ENCODE measurements at places on chromosomes 3 and 15.

DNA sequence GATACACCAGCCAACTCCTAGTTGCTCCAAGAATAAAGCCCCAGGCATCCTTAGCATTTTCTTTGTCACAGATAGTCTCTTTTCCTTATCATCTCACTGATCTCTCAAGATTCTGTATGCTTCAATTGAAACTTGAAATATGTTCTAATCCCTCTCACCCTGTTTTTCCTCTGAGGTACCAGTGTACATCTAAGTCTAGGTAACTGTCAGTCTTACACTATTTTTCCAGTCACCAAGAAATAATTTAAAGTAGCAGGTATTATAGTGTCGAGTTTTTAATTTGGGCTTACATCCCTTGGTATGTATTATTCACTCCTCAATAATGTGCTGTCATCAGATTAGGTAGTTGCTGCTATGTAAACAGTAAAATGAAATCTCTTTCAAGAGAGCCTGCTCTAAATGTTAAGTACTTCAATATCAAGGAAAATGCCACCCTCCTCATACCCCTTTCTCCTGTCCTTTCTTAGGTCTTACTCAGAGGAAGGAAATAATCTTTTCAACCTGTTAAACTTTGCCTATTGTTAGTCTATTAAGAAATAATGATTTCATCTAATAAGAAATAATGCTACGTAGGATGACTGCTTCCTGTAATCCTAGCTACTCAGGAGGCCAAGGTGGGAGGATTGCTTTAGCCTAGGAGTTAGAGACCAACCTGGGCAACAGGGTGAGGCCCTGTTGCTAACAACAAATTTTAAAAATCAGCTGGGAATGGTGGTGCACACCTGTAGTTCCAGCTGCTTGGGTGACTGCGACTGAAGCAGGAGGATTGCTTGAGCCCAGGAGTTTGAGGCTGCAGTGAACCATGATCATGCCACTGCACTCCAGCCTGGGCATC is 39.8 kb downstream of the TSC22D2 start:
- DNase-seq = no peak

DNA sequence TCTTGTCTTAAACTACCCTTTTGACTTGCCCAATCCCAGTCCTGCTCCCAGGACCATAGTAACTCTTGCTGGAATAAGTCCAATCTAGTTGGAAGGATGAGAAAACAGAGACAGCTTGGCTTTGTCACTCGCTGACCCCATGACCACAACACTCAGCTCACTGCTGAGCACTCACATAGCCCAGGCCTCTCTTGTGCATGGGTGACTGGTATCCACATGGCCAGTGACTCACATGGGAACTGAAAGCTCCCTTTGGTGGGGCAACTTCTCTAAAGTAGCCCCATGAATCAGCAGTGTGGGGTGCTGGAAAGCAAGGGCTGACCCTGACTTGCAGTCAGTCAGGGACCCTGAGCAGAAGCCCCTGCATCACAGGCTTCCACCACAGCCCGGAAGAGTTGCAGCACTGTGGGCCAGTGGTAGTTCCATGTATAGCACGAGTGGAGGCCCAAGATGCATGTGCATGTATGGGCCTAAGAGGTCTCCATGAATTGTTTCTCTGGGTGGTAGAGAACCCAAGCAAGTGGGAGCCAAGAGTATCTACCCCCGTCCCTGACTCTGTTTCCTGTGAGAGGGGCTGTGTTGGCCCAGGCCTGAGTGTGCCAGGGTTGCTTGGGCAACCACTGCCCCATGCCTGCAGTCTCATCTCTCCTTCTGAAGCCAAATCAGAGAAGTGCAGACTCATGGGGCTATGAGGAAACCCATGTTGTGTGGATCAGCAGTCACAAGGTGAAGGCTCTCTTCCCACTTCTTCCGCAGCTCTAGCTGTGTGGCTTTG is 62.1 kb upstream of the XCR1 start:
- DNase-seq = no peak

- DNase-seq = no peak
Observed at GRCh38 chr3:14531856-14532395, 8.2 kb downstream of the GRIP2 start.

DNA sequence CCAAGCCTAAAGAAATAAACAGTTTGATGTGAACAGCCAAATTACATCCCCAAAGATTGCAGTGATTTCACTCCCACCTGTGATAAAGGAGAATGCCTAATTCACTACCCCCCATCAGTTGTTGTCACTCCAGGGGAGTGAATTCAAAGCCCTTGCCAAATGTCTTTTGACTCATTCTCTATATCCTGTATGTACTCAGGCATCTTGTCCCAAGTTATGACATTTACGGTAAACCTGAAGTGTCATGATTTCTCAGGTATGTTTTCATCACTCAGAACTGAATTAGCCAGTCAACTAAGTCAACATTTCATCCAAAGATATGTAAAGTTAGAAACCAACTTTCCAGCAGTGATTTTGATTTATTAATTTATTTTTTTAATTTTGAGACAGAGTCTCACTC is 22.0 kb upstream of the HERC1 start:
- DNase-seq = no peak

- no peak for DNase-seq
Observed at GRCh38 chr3:139718415-139718814, 40.6 kb upstream of the NMNAT3 start.

DNA sequence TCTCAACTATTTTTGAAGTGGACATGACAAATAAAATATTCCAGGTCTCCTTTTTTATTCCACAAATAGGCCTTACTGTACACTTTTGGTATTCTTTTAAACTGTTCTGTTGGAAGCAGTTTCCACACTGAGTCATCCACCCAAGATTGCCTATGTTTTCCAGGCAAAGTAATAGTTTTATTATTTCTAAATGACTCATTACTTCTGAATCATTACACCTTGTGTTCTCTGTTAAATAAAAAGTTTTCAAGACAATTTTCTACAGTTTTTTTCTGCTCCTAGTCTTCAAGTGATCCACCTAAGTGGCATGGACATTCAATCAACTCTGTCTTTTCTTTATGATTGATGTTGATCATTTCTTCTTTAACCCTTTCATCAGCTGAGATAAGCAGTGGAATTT is 26.5 kb downstream of the PPP2R3A start:
- DNase-seq = no peak

DNA sequence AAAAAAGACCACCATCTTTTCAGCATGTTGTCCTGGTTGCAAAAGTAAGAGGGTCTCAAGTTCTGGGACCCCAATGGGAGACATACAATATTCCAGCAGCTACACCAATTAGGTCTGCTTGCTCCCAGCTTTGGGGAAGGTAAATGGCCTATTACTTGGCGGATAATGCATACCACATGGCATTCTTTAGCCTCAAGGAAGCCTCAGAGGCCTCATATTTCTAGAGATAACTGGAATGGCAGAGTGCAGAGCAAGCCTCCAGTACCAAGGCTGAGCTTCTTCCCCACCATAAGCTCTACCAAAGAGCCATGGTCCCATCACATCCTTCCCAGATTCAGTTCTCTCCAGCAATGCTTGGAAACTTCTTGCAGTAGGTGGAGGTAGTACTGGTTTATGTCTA is 493.8 kb downstream of the SHQ1 start:
- no peak for DNase-seq

DNA sequence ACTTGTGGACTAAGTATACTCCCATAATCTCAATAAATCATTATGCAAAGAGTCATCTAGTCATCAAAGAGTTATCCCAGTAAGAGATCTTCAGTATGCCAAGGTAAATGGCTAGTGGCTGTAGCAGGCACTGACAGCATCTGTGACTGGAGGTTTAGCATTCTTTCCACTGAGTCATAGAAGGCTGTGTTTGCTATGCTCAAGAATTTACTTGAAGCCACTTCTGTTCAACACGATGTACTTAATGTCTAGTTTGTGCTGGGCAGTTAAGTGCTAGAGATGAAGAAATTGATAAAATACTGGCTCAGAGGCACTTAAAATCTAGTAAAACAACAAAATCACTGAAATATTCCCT is 13.0 kb downstream of the ZBED2 start:
- no peak for DNase-seq

DNA sequence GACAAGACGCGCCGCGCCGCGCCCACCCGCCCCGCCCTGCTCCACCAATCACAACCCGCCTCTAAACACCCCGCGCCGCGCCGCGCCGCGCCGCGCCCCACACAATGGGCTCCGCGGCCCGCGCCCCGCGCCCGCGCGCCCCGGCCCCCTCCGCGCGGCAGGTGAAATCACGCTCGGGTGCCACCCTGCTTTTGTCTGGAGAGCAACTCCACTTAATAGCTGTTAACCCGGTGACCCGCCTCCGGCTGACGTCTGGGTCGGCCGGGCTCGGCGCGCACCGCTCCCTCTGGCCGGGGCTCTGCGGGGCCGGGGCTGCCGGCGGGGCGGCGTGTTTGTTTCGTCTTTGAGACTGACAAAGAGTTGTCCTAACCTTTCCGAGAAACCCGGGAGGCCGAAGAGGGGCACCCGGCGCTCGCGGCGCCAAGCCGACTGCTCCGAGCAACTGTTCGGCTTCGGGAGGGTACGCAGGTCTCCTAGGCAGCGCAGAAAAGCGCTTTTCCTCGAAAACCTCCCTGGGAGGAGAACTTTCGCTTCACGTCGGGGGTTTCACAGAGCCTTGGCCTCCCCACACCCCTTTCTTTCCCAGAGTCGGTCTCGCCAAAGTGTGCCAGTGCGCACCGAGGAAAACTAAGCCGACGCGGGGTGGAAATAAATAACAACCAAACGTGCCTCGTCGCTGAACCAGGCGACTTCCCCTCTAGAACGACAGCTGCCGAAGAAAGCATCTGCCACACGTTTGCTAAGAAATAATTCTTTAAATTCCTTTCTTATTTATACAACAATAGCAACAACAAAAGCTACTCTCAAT is 518.4 kb downstream of the FOXP1 start:
- no peak for DNase-seq

DNA sequence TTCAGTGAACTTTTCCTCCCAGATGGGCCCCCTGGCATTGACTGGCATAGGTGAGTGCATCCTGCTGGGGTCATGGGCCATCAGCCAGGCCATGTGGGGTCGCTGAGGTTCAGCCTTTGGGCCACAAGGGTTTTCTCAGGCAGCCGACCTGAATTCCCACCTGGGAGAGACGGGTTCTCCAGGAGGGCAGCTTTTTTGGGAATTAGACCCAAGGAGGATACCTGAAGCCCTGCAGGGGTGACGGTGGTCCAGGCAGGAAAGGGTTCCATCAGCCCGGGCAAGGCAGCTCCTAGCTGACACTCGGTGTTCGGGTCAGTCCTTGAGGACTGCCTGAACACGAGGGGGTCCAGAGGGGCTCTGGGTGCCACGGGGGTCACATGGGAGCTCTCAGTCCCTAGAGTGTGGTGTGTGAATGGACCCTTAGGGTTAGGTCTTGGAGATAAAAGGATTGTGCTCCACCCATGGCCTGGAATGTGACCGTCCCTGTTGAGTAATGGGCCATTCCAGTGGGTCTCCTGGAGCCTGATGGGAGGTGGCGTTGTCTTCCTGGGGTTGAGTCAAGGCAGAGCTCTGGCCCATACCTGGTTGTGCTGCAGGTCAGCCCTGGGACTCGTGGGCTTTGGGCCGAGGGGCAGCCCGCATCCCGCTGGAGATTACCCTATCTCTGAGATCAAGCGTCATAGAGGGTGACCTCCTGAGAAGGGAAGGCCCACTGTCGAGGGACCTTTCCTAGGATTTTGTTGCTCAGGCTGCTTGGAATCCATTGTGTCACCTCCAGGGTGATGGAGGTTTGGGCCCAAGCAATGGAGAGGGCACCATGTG is 192.8 kb downstream of the UBE3A start:
- no peak for DNase-seq

GRCh38 chr3:12796171-12797123 is at the start of gene CAND2:
Gene CAND2 (plus strand): TSS chr3:12796680. CDS start chr3:12796721, 41 bp downstream.
- DNase-seq = peak; percentile 37

DNA sequence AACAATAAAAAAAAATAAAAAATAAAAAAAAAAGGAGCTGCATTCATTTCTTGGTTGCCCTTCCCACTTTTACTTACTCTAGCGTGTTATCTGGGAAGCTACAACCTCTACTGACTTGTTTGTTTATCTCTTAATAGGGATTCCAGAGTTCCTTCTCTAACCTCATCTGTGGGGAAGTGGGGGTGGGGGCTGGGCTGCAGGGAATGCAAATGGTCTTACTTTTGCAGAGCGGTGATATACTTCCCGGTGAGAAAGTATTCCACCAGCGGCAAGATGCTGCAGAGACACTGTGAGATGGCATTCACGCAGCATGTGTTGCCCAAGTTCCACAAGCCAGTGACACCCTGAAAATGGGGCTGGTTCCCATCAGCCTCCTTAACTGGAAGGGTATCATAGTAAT is 2.1 kb downstream of the USP50 start:
- DNase-seq = no peak

DNA sequence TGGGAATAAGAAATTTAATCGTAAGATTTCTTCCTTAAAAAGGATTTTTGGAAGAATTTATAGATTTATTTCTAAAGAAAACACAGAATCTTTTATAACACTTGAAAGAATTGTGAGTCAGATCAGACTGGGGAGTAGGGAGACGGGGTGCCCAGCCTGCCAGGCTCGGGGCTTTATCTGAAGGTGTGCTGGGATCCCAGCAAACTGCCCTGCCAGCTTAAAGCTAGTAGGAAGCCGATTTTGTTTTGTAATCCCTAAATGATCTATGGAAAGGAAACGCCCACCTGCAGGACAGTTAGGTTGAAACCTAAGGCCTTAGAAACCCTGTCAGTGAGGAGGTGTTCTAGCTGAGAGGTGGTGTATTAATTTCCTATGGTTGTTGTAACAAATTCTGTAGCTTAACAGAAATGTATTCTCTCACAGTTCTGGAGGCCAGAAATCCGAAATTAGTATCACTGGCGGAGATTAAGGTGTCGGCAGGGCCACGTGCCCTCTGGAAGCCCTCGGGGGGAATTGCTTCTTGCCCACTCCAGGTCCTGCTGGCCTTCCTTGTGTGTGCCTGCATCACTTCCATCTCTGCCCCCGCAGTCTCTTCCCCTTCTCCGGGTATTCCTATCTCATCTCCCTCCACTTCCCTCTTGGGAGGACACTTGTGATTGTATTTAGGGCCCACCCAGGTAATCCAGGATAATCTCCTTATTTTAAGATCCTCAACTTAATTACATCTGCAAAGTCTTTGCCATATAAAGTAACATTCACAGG is 19.3 kb upstream of the RAB6B start:
- DNase-seq = no peak

DNA sequence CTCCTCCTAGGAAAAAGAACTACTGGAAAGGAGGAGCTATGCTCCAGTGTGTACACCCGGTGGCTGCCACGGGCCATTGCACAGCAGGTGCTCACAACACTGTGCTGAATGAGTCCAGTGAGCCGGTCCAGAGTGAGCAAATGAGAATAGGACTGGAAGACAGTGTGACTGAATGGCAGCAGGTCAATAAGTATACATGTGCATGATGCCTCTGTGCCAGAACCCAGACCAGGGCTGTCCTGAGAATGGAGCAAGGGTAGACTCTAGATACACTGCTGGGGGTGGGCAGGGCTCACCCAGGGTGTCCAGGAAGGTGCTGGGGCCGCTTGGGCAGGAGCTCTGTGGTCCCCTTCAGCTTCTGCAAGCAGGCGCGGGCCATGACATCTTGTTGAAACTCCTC is 8.3 kb downstream of the POLG start:
- DNase-seq = no peak

GRCh38 chr3:169564883-169565282 is 98.6 kb downstream of the MECOM start:
- DNase-seq = no peak

DNA sequence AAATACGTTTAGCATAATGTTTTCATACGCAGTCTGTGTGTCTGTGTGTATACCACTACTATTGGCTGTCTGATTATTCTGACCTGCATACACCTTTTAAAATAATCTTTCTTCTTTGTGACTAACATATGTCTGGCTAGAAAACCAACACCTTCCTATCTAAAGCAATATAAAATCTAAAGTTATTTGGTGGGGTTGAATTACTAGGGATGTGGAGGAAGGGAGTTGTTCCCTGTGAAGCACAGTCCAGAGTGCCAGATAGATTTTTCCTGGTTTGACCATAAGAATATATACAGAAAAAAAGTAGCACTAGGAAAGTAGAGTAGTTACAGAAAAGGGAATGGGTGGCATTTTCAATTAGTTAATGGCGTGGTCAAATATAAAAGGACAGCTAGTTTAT is 918.8 kb downstream of the NAALADL2 start:
- no peak for DNase-seq
